ENCODE measurements at places on chromosomes 13 and 19.

DNA sequence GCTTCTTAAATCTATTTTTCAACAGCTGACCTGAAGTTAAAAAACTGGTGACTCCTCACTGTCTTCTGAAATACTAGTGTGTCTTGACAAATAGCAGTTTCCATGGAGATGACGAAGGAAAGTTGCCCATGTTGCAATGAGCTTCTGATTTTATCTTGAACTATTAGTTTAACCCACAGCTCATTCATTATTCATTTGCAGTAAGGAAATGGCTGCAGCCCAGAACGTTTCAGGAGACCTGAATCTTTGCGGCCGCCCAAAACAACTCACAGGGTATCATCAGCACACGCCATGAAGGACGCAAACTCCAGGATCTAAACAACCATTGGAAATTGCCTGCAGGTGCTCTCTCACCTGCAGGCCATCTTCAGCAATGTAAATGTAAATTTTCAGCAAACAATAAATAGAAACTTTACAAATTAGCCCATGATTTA is 142.5 kb downstream of the DCLK1 start:
- peak; percentile 28 for DNase-seq

GRCh38 chr13:30307194-30307970 is at the start of gene KATNAL1:
TSS of gene KATNAL1 (minus strand) at chr13:30307551. CDS start at chr13:30283777, 23,774 bp downstream.
- peak; percentile 91 for DNase-seq

- DNase-seq: no peak
Measured at GRCh38 chr19:38924388-38924787, 6.2 kb downstream of the SARS2 start.

GRCh38 chr19:46448601-46449000 is 19.9 kb upstream of the PNMA8C start:
- no peak for DNase-seq

DNA sequence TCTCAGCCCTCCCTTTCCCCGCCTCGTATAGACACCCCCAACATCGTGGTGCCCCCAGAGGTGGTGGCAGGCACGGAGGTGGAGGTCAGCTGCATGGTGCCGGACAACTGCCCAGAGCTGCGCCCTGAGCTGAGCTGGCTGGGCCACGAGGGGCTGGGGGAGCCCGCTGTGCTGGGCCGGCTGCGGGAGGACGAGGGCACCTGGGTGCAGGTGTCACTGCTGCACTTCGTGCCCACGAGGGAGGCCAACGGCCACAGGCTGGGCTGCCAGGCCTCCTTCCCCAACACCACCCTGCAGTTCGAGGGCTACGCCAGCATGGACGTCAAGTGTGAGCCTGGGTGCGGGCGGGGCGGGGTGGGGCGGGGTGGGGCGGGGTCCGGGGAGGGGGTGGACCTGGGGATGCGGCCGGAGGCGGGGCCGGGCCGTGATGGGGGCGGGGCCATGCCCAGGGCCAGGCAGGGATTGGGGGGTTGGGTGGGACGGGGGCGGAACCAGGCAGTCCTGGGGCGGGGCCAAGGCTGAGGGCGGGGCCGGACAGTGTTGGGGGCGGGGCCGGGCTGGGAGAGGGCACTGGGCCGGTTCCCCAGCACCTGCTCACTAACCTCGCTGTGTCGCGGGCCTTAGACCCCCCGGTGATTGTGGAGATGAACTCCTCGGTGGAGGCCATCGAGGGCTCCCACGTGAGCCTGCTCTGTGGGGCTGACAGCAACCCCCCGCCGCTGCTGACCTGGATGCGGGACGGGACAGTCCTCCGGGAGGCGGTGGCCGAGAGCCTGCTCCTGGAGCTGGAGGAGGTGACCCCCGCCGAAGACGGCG is 7.8 kb downstream of the MAG start:
- peak; percentile 38 for DNase-seq

All from hematopoietic multipotent progenitor cell treated with erythropoietin and hydrocortisone succinate and interleukin-3 and kit ligand, for 6 days (in vitro differentiated cells).